ENCODE measurements at places on chromosomes 4 and X. TPM values are rescaled to one million over a fixed set of nuclear protein-coding genes. Genes with fewer than 3 reads are reported as not detected.
A peak's percentile ranks its signal among the peaks of the same experiment; 100 is the strongest.

The TRO gene
- total RNA-seq = 21.2 TPM

DNA sequence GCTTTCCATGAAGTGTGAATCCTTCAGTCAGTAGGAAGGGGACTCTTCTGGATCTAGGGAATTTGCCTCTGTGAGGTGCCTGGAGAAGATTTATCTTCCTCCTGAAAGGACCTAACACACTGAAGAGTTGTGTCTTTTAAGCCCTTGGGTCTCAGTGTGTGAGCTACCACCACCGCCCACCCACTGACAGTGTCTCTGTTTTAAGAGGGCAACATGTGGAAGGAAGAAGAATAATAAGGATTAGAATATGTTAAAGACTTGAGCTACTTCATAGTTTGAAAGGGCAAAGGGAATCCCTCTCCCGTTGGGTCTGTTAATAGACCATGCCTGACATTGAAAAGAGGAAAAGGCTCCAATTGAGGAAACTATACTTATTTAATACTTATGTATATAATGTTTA, 64.3 kb upstream of the TLR2 start:
- H3K4me1 ChIP-seq = no peaks in the 10 kb centered on the region
- no peaks in the 10 kb centered on the region for H3K36me3 ChIP-seq
- no peak overlapping the region for H3K27ac ChIP-seq

The P2RY10 gene
- 0.75 TPM for total RNA-seq

GRCh38 chr4:26034849-26035248, 120.8 kb downstream of the SMIM20 start:
- no peaks in the 10 kb centered on the region for H3K27me3 ChIP-seq
- DNase-seq = no peak
- no peaks in the 10 kb centered on the region for H3K36me3 ChIP-seq

DNA sequence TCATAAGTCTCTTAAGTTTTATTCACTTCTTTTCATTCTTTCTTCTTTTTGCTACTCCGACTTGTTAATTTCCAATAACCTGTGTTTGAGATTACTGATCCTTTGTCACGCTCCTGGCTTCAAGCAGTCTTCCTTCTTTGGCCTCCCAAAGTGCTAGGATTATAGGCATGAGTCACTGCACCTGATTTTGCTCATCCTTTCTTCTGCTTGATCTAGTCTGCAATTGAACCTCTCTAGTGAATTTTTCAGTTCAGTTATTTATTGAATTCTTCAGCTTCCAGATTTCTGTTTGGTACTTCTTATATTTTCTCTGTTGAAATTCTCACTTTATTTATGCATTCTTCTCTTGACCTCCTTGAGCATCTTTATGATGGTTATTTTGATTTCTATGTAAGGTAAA, 38.6 kb upstream of the SYTL5 start:
- H3K36me3 ChIP-seq = no peaks in the 10 kb centered on the region
- no peak for DNase-seq
- H3K4me3 ChIP-seq = no peak overlapping the region
- no peaks in the 10 kb centered on the region for H3K27me3 ChIP-seq

The SPARCL1 gene
- total RNA-seq = 1,343 TPM

DNA sequence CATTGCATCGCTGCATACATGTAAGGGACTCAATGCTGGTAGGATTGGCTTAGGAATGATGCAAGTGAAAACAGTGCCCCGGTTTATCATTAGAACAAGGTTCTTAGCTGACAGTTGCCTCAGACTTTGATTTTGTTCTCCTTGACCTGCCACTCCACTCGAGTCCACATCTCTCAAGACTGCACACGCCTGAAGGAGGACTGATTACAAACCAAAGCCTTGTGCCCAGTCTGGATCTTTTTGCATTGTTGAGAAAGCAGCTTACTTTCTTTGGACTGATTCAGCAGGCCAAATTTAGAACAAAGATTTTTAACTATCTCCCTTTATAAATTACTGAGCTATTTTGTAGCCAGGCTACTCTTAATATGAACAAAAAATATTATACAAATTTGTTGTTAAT, 125.6 kb downstream of the PTTG2 start:
- no peaks in the 10 kb centered on the region for H3K36me3 ChIP-seq
- no peak overlapping the region for H3K4me3 ChIP-seq
- no peak for DNase-seq

DNA sequence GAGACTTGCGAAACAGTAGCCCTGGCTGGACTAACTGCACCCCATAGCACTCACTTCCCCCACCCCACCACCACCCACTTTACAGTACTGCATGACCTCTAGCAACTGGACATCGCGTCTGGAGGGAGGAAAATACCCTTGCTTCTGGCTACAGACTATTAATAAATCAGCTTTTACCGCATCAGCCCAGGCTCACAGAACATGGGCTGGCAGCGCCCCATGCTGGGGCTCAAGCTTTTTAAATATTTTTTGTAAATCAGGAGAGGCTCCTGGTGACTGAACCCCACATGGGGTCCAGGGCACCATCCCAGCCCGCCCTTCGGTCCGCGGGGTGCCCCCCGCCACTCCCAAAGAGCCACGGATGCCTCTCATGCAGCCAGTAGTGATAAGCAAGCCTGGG, 2.7 kb downstream of the HS6ST2 start:
- H3K36me3 ChIP-seq = no peaks in the 10 kb centered on the region
- H3K27me3 ChIP-seq = no peaks in the 10 kb centered on the region
- H3K27ac ChIP-seq = no peak overlapping the region
- DNase-seq = no peak
- no peak overlapping the region for H3K4me3 ChIP-seq
- no peaks in the 10 kb centered on the region for H3K4me1 ChIP-seq

The TRPC3 gene
- 0.26 TPM for total RNA-seq

DNA sequence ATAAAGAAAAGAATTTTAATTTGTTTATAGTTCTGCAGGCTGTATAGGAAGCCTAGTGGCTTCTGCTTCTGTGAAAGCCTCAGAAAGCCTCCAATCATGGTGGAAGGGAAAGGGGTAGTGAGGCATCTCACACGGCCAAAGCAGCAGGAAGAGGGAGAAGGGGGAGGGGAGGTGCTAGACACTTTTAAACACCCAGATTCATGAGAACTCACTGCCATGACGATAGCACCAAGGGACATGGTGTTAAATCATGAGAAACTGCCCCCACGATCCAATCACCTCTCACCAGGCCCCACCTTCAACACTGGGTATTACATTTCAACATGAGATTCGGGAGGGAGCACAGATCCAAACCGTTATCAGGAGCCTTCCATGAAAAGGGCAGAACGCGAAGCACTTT, 18.1 kb downstream of the SMIM31 start:
- no peak overlapping the region for H3K27ac ChIP-seq
- no peak overlapping the region for H3K4me3 ChIP-seq
- no peaks in the 10 kb centered on the region for H3K27me3 ChIP-seq
- H3K36me3 ChIP-seq = no peaks in the 10 kb centered on the region
- H3K4me1 ChIP-seq = no peaks in the 10 kb centered on the region

DNA sequence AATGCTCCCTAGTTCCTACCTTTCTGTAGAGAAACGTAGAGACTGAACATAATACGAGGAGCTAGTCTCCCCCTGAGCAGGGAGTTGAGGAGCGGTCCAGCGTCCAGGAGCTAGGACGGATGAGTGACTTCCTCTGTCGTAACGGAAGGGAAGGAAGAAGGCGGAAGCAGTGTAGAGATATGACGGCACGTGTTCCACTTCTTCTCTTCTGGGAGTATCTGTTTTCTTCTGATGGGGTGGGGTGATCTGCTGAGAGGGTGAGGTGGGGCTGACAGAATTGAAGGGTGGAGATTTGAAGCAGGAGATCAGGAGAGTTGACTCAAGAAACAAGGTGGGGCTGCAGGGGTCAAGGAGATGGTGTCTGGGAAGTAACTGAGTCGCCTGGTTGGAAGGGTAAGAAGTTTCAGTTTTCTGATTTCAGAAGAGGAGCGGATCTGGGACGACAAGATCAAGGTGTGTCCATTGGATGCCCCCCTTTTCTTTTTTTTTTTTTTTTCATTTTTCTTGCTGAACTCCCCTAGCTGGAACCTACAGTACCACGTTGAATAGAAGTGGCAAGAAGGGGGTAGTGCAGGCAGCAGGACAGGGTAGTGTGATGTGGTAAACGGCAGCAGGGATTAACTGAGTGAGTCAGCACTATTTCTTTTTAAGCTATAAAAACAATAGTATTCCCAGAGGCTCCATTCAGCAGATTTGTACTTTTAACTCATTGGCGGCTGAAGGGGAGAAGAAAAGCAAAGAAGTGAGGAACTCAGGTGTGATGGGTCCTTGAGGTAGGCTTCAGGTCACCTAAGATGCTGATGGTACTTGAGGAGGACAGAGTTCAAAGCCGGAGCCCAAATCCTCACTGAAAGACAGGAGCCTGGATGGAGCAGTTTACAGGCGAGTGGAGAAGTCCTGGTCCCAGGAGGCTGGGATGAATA, 50.8 kb upstream of the SETD7 start:
- H3K36me3 ChIP-seq = no peaks in the 10 kb centered on the region
- no peaks in the 10 kb centered on the region for H3K4me1 ChIP-seq
- no peaks in the 10 kb centered on the region for H3K27me3 ChIP-seq
- no peak overlapping the region for H3K4me3 ChIP-seq
- H3K27ac ChIP-seq = no peak overlapping the region

DNA sequence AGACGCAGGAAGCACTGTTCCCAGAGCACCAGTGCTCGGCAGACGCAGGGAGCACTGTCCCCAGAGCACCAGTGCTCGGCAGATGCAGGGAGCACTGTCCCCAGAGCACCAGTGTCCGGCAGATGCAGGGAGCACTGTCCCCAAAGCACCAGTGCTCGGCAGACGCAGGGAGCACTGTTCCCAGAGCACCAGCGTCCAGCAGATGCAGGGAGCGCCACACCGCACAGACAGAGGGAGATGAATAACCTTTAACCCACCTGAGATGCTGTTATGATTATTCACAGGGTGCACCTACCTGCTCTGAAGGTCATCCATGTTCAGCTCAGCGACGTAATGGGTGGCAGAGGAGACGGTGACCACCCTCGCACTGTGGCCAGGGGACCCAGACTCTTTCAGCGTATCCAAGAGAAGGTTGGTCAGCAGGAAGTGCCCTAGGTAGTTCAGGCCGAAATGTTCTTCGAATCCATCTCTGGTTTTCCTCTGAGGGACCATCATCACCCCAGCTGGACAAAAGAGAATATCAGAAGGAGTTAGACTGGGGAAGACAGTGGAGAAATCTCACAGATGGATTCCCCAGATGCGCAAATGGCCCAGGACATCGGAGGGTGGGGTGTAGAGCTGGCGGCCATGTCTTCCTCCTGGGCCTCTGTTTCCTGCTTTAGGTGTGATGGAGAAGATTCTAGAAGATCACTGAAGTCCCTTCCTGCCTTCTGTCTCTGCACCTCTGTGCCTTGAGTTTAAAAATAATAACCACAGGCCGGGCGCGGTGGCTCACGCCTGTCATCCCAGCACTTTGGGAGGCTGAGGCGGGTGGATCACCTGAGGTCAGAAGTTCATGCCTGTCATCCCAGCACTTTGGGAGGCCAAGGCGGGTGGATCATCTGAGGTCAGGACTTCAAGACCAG, 234.1 kb downstream of the DHRSX start:
- no peaks in the 10 kb centered on the region for H3K36me3 ChIP-seq
- H3K4me1 ChIP-seq = no peaks in the 10 kb centered on the region
- DNase-seq = peak; percentile 22
- no peak overlapping the region for H3K4me3 ChIP-seq
- no peak overlapping the region for H3K27ac ChIP-seq

- no peaks in the 10 kb centered on the region for H3K27me3 ChIP-seq
- H3K27ac ChIP-seq = no peak overlapping the region
- no peaks in the 10 kb centered on the region for H3K4me1 ChIP-seq
- DNase-seq = no peak
These were observed 50.9 kb downstream of the IDS start for GRCh38 chrX:149453906-149454822.

- H3K27me3 ChIP-seq = no peaks in the 10 kb centered on the region
- H3K27ac ChIP-seq = no peak overlapping the region
- no peak for DNase-seq
- H3K36me3 ChIP-seq = no peaks in the 10 kb centered on the region
- no peaks in the 10 kb centered on the region for H3K4me1 ChIP-seq
These were observed 92.8 kb upstream of the TMEM47 start for GRCh38 chrX:34749896-34750295.

DNA sequence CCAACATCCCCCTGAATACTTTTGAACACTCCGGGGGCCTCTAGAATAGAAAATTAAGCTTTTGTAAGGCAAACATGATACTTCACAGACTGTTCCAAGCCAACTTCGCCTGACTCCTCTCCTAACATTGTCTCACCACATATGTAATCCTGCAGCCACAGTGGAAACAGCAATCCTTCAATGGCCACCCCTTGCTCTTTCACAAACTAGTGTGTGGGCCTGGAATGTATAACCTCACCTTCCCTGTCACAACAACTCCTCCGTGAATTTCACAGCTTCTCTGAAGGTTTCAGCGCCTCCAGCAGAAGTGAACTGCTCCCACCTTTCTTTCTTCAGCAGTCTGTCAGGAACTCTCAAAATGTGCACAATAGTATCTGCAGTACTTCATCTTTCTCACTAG, 185.1 kb downstream of the ADGRL3 start:
- H3K36me3 ChIP-seq = no peaks in the 10 kb centered on the region
- H3K4me1 ChIP-seq = no peaks in the 10 kb centered on the region
- H3K4me3 ChIP-seq = no peak overlapping the region
- H3K27ac ChIP-seq = no peak overlapping the region
- no peaks in the 10 kb centered on the region for H3K27me3 ChIP-seq

The SLC34A2 gene
- total RNA-seq = not detected

The INPP4B gene
- total RNA-seq = 29.7 TPM

The USP26 gene
- not detected for total RNA-seq

DNA sequence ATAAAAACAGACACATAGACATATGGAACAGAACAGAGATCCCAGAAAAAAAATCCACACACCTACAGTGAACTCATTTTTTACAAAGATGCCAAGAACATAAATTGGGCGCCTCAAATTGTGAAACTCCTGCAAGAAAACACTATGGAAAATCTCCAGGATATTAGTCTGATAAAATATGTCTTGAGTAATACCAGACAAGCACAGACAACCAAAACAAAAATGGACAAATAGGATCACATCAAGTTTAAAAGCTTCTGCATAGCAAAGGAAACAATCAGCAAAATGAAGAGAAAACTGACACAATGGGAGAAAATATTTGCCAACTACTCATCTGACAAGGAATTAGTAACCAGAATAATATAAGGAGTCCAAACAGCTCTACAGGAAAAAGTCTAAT, 337.3 kb upstream of the DIPK2B start:
- no peak for DNase-seq
- H3K27me3 ChIP-seq = no peaks in the 10 kb centered on the region
- no peaks in the 10 kb centered on the region for H3K36me3 ChIP-seq
- no peaks in the 10 kb centered on the region for H3K4me1 ChIP-seq

DNA sequence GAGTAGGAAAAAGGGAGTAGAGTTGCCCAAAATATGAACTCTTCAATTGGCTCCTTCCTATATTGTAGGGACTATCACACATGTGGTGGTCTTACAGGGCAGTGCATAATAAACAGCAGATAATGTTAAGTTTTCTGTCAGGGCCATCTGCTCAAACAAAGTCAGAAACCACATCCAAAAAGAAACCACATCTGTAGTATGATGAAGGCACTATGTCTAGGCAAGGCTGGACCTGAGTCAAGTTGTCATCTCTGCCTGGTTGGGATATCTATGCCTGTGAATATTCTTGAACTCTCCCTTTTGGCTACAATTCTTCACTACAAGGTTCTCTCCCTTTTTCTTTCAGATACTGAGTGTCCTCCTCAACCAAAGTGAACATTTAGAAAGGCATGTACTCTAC, 109.4 kb upstream of the C1GALT1C1 start:
- no peak for DNase-seq
- H3K4me3 ChIP-seq = no peak overlapping the region
- H3K36me3 ChIP-seq = no peaks in the 10 kb centered on the region
- no peak overlapping the region for H3K27ac ChIP-seq

GRCh38 chr4:71141125-71141524, 147.7 kb downstream of the DCK start:
- H3K4me1 ChIP-seq = no peaks in the 10 kb centered on the region
- no peak overlapping the region for H3K4me3 ChIP-seq
- DNase-seq = no peak
- no peak overlapping the region for H3K27ac ChIP-seq
- H3K27me3 ChIP-seq = no peaks in the 10 kb centered on the region

The RAB39B gene
- 0.52 TPM for total RNA-seq
